ENCODE measurements at places on chromosomes 2 and 18.

- no peak for DNase-seq
Measured at GRCh38 chr2:145799595-145800108, 1279.7 kb upstream of the ZEB2 start.

DNA sequence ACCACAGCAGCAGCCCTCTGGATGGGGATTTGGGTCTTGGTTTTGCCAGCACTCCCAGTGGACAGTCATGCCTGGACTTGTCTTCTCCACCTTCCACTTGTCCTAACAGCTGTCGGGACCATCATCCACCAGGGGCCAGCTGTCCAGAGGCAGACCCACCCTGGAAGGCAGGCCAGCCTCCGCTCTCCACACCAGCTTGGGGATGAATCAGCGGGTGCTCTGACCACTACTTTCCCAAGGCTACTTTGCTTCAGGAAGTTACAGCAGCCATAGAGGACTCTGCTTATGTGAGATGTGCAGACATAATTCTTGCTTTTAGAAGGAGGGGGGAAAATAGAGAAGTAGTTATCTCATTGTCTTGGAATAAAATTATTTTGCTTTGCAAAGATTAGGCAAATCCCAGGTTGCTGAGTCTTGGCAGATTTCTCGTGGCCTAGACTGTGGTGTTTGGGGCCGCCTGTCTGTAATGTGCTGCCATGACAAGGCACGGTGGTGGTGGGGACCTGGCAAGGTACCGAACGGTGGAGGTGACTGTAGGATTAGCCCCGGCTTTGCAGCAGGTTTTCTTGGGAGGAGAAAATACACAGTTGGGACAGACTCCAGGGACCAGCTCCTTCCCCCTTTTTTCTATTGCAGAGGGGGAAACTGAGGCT, 148.7 kb downstream of the AGAP1 start:
- no peak for DNase-seq

DNA sequence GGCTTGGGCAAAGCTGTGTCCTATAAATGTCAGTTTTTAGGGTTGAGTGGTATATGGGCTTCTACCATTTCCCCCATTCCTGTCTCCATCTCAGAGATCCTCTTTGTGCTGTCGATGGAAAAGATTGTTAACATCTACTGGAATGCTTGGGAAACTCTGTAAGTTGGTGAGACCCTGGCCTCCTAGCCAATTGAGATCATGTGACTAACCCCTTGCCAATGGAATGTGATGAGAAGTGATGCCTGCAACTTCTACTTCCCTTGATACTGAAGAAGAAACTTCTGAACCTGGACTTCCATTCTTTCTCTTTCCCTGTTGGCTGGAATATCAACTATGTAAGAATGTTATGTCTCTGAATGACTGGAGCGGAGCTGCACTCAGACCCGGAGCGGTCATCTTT, 14.5 kb downstream of the SLC39A10 start:
- DNase-seq: no peak

- no peak for DNase-seq
Measured at GRCh38 chr18:60698901-60699300, 326.3 kb upstream of the MC4R start.

GRCh38 chr2:195498176-195498575, 158.8 kb upstream of the SLC39A10 start:
- peak; percentile 57 for DNase-seq

DNA sequence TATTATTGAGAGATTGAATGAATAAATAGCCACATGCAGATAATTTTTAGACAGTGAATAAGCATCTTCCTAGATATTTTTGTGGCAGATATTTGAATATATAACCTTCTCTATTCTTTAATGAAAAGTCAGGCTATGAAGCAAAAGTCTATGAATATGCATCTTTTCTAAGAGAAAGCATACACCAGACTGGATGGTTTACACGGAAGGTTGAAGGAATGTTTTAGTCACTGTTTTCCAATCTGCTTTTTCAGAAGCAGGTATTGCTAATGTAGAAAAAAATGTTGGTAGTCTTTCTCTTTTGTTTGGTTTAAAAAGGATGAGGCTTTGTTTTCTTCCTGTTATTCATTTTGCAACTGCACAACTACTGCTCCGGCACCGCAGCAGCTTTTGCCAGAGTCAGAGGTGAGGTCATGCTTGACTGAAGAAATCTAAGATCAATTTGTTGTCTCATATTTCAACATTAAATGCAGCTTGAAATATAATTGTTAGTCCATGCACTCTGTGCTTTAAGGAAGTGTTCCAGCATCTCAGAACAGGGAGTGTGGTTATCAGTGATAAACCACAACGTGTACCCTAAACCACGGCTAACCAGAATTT, 1540.8 kb upstream of the PIK3C3 start:
- no peak for DNase-seq

DNA sequence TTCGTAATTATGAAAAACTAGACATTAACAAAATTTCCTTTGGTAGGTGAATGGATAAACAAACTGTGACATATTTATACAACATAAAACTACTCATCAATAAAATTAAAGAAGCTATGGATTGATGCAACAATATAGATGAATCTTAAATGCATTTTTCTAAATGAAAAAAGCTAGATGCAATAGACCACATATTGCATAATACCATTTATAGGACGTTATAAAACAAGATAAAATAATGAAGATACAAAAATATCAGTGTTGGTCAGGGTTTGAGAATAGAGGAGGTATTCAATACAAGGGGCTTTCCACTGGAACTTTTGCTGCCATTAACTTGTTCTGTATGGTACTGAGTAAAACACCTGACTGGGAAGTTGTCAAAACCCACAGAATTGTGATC, 314.4 kb downstream of the GRB14 start:
- no peak for DNase-seq

- DNase-seq: no peak
Measured at GRCh38 chr2:164760179-164760578, 81.4 kb downstream of the COBLL1 start.

DNA sequence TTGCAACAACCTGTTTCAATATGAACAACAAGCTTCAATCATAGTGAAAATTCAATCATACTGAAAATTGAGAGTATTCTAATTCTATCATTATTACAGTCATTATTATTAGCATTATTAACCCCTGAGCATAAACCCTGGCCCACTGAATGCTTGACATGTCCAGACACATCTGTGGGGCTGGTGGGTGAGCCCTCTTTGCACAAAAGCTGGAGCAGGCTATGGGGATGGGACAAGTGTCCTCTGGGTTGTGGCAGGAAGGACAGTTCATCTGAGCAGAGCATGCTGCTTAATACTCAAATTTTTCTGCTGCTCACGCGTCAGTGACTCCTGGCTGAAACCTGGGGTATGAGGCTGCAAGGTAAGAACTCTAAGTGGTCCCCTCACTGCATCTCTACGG, 451.1 kb upstream of the POU3F3 start:
- no peak for DNase-seq

DNA sequence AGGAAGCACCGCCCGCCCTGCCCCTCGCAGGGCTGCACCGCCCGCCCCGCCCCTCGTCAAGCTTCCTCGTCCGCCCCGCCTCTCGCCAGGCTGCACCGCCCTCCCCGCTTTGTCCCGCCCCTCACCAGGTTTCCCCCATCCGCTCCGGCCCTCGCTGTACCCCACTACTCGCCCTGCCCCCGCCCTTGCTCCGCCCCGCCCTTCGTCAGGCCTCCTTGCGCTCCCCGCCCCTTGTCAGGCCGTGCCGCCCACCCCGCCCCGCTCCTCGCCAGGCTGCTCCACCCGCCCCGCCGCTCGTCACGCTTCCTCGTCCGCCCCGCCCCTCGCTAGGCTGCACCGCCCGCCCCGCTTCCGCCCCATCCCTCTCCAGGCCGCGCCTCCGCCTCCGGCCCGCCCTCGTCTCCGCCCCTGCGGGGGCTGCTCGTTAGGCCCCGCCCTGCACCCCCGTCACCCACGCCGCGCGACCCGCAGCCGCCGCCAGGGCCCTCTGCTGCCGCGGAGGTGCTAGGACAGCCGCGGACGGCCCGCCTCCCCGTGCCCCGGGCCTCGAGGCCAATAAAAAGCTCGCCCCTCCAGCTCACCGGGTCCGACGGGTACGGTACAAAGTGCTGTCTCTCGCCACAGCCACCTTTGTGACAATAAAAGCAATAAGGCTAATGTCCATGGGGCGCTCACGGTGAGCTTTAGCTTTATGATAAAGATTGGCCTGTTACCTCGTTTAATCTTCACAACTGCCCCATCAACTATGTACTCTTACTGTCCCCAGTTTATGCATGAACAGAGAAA, 602 bp upstream of the DNPEP start:
- DNase-seq: peak; percentile 99

DNA sequence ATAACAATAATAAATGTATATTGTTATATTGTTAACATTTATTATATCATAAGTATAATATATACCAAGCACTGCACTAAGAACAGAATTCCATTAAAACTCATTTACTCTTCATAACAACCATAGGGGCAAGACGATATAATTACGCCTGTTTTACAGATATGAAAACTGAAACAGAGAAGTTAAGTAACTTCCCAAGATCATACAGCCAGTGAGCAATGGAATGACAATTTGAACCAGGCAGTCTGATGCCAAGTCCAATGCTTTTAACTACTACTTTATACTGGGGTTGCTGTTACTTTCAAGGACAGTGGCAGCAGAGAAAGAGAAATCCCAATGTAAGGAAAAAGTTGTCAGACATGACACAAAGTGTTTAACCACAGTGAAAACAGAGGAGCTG, 338.8 kb upstream of the ID2 start:
- DNase-seq: no peak

GRCh38 chr18:2448565-2449151, 122.6 kb downstream of the METTL4 start:
- no peak for DNase-seq

DNA sequence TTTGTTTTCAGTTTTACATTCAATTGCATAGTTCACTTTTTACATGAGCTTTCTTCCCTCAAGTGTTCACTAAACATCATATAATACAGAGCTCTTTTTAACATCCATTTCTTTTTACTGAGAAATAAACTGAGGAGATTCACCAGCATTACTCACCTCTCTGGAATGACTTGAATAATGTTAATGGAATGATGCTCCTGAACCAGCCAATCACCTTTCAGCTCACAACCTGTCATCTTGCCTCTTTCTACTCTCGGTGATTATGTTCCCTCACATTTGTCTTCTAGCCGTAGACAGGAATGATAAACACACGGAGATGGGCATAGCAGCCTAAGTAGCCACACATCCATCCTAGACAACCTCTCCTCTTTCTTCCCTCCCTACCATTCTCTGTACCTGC, 301.7 kb downstream of the PAX3 start:
- DNase-seq: no peak

DNA sequence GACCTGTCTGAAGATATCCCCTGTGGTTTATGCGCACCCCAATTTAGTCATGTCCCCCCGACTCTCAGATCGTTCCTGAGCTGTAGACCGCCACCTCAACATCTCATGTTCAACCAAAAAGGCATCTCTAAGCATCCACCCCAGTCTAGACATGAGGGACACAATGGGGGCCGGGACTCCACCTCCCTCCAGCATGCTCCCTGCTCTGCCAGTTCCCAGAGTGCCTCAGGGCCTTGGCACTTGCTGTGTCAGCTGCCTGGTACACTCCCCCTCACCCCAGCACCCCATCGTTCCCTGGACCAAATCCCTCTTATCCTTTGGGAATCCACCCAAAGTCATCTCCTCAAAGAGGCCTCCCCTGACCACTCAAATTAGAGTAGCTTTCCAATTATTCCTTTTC, 22.2 kb downstream of the TNS1 start:
- no peak for DNase-seq

DNA sequence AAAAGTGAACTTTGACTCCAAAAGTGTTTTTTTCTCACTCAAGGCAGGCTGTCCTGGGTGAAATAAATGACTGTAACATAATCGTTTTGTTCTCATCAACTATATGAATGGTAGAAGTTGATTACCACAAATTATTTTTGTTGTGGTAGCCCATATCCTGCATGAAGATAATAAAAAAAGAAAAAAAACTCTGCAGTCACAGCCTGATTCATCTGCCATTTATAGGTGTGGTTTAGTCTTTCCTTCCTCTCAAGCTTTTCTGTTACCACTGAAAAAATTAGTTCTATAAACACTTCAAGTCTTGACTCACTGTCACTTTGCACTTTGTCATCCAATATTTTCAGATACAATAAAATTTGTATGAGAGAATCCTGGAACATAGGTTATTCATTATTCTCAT, 522.0 kb downstream of the PLCL1 start:
- no peak for DNase-seq

DNA sequence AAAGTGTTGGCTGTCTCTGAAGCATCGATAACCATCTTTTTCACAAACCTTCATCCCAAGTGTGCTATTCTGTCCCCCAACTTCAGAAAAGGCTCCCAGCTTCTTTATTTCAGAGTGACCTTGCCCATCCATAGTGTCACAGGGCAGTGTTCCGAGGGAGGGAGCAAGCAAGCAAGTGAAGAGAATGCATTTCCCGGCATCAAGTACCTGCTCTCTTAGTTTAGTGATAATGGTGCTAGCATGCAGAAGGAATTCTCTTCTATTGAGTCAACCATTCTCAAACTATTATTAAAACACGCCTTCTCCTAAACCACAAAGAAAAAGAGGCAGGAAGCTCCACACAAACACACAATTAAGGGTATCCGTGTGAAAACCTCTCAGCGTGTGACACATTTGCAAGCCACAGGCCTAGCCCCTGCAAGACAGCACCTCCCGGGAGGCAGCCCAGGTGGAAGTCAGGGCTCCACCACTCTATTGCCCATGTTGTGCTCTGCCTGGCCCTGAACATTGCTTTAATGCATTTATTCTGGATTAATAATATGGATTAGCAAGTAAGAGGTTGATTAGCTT, 504.9 kb downstream of the GALR1 start:
- no peak for DNase-seq

GRCh38 chr2:206323486-206323885, 49.0 kb downstream of the ZDBF2 start:
- DNase-seq: no peak

DNA sequence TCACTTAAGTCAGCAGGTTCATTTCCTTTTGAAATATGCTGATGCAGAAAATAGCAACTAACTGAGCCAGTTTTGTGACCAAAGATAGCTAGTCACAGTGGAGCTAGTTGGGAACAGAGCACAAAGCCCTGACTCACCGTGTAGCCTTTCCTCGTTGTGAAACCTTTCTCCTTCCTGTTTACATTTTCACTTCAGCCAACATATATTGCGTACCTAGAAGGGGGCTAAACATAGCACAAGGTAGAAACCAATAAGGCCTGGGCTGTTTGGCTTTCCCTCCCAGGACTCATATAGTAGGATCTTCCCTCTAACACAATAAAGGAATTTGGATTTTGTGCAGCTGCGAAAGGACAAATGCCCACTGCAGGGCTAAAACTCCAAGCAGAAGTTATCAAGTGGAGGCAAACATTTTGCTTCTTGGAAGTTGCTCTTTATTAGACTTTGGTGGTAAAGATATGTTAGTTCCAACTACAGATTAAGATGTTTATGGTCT, 24.5 kb upstream of the LPIN2 start:
- DNase-seq: peak; percentile 41
